CD14-positive monocyte (primary cell): ENCODE measurements at places on chromosomes 3 and 15.
A peak's percentile ranks its signal among the peaks of the same experiment; 100 is the strongest.

DNA sequence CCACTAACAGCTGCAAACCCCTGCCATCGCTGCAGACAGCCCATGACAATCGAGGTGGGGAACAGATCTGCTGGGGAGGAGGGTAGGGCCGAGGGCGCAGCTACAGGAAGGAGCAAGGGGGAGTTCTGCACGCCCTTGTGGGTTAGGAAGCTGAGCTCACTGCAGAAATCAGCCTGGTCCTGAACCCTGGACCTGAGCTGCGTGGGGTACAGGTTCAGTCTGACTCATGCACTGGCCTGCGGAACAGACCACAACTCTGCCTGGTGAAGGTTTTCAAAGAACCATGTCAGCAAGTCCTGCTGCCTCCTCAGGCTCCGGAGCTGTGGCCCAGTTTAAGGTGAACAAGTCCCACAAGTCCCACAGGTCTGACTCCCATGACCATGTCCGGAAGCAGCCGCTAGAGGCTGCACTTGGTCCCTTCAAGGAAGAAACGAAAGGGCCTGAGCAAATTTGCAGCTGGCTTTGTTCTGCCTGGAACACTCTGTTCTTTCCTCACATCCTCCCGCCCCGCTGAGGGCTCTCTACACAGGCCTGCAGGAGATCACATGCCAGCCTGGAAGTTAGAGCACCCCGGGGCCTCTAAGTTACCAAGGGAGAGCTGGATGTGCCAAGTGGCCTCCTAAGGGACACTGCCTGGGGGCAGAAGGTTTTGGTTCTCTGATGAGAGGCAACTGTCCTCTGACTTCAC lies 49.4 kb upstream of the AKAP13 start:
- peak; percentile 36 for DNase-seq

DNA sequence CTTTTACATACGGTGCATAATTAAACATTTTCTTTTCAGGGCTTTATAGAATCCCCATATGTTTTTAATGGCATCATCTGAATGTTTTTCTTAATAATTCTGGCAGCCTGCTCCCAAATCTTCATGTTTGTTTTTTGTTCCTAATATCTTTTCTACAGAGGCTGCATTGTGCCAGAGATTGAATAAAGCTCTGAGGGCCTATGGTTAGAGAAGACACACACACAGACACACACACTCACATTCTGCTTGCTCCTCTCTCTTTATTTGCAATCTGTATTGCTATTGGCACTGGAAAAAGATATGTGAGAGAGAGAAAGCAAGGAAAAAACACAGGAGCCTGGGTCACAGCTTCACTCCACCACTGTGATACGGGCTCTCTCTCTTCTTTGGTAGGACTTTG lies 136.0 kb downstream of the MECOM start:
- no peak for DNase-seq

DNA sequence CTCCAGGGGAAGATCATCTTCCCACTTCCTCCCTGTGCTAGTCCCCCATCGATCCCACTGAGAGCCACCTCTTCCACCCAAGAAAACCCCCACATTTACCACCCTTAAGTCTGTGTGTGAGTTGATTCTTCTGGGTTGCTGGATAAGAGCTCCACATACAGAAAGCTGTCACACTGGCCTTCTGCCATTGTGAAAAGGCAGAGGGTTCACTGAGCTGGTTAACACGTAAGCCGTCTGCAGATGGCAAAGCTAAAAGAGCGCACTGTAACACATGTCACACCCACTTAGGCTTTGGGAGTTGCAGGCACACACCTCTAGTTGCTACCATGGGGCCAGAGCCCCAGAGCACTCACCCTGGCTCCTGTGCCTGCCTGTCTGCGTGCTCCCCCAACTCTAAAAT lies 309.8 kb upstream of the LRRC3B start:
- no peak for DNase-seq

GRCh38 chr15:66748708-66749035 lies 46.6 kb downstream of the SMAD6 start:
- no peak for DNase-seq

DNA sequence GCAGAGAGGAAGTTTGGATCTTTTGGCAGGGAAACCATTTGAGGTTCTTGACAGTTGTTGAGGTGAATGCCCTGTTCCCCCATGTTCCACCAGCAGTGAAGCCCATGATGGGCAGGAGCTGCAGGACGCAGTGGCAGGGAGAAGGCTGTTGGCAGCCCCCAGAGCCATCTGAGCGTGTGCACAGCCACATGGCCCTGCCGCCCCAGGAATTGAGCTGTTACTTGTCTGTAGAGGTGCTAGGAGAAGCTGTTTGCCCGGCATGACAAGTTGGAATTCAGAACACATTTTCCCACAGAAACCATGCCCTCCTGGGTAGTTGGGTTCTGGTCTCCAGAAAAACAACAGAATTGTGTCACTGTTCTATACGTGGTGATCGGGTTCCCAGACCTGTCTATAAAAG lies 218.2 kb upstream of the NR2E3 start:
- DNase-seq, result no peak
